ENCODE measurements at places on chromosomes 5 and 9.

DNA sequence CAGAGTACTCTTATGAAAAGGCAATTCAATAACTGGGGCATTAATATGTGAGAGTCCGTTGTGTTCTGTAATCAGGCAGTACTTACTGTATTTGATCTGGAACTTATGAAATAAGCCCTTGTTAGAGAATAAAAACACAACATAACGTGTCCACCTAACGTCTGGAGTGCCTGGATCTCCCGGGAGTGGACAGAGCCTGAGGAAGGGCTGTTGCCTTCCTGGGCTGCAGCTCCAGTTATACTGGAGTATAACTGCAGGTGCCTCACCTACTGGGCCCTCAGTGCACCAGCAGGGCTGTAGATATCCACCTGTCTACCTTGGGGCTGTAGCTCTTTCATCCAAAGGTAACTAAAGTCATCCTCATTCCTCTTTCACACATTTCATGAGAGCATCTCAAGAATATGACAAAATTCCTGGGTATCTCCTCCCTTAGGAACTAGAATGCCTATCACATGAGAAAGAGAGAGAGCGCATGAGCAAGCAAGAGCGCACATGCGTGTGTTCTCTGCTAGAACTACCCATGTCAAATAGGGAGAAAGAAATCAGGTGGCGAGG lies 200.1 kb downstream of the GAPVD1 start:
- no peak for DNase-seq

DNA sequence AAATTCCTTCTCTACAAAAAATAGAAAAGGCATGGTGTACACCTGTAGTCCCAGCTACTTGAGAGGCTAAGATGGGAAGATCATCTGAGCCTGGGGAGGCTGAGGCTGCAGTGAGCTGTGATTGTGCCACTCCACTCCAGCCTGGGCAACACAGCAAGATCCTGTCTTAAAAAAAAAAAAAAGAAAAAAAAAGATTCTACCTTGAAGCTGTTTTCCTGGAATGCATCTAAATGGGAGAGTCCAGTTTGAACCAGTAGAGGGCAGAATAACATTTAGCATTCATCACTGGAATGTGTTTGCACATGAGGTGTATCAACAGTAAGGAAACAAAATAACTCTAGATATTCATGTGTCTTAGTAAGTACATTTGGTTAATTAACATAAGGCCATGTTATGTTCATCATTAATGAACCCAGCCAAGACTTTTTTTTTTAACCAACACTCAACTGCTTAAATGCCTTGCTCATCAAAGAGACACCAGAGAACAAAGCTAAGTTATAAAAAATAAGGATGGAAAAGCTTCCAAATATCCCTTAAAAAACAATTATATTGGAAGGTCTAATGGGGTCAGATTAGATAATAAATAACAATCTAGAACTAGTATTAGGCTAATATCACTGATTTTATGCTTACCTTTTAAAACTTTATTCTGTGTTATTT lies 16.1 kb downstream of the IFNE start:
- no peak for DNase-seq

- no peak for DNase-seq
Observed at GRCh38 chr9:114078021-114078780, at the start of gene AMBP. Gene AMBP (minus strand): TSS chr9:114078300. CDS start chr9:114078209, 91 bp downstream.

DNA sequence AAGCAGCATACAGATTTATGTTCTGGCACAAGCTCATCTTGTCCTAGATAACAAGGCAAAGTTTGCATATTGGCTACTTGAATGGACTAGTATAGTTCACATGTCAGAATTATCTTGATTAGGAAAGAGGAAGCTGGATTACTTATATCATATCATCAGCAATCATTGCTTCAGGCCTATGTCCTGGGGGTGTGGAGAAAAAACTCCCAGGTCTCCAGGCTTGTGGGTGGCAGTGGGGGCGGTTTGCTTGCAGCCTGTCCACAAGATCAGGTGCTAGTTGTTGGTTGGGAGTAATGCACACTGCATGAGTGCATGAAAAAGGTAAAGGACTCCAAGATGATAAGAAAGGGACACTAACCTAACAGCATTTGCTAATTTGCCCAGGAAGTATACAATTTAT lies 326.4 kb upstream of the PDE4D start:
- DNase-seq = no peak

All from activated T-helper 1 cell treated with anti-CD3 and anti-CD28 coated beads, Interleukin-2, amount 50 U/mL, for 16 hours (primary cell).